ENCODE measurements at places on chromosomes 3 and 15.

- DNase-seq, result no peak
Observed at GRCh38 chr3:22239011-22239410, 488.0 kb upstream of the ZNF385D start.

GRCh38 chr3:13370609-13371008 is 49.5 kb downstream of the NUP210 start:
- no peak for DNase-seq

DNA sequence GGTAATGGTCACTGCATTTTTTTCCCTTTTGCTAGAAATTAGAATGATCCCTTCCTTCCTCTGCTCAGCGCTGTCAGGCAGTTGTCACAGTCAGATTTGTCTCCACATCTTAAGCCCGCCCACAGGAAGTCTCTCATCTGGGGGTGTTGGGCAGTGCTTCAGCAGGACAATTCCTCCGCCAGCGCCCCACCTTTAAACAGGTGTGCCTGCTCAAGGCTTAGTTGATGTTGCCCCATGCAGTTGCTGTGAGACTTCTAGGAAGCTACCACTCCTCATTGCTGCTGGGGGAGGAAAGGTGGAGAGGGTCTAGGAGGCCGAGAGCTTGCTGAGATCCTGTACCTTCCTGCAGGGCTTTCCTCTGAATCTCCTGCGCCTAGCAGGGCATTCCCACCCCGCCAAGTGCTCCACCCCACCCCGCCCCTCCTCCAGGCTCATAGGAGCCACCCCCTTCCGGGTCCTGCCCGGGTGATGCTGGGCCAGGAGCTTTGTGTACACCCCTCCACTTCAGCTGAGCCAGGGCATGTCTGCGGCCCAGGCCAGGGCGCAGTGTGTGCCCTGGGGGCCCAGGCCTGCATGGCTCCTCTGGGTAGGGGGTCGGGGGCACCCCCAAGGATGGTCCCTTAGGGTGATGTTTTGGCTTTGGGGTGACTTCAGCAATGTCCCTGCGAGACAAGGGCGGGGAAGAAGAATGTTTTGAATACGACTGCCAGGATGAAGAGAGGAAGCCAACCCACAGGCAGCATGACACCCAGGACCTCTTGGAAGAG is 68.7 kb downstream of the TRAK1 start:
- DNase-seq, result no peak

GRCh38 chr3:197495059-197495455 is 60.7 kb downstream of the BDH1 start:
- DNase-seq, result no peak

DNA sequence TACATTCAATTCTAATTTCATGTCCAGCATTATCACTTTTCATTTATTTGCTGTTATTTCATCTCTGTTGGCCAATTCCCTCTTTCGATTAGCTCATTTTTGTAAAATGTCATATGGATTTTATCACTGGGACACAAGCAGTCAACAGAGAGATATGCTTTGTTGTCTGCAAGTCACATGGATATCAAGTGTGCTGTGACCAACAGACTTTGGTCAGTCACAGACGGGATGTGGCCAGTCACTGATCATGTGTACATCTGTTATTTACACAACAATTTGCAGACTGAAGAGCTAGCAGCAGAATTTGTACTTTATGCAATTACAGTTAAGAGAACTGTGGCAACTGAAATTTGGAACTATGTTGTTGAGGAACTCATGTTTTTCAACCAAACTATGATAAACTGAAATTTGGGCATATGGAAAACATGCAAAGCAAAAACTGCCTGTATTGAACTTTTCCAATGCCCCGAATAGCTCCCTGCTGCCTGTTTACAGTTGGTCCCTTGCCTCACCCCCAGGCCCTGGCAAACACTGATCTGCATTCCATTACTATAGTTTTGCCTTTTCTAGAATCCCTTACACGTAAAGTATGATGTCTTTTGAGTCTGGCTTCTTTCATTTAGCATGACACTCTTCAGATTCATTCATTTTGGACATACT is 104.4 kb downstream of the RPL22L1 start:
- no peak for DNase-seq

DNA sequence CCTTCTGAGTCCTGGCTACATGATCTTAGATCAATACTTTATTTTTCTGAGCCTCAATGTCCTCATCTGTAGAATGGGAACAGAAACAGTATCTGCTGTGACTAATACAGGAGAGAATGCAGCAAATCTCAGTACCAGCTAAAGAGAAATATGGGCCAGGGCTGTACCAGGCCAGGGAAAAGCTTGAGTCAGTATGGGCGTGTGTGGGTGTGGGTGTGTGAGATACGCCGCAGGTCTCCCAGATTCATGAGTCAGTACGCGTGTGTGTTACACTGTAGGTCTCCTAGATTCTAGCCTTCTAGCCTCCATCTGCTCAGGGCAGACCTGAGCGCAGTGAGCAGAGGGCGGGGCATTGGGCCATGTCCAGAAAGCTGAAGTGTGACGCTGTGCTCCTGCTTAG is 15.2 kb downstream of the GNAI2 start:
- DNase-seq, result no peak

DNA sequence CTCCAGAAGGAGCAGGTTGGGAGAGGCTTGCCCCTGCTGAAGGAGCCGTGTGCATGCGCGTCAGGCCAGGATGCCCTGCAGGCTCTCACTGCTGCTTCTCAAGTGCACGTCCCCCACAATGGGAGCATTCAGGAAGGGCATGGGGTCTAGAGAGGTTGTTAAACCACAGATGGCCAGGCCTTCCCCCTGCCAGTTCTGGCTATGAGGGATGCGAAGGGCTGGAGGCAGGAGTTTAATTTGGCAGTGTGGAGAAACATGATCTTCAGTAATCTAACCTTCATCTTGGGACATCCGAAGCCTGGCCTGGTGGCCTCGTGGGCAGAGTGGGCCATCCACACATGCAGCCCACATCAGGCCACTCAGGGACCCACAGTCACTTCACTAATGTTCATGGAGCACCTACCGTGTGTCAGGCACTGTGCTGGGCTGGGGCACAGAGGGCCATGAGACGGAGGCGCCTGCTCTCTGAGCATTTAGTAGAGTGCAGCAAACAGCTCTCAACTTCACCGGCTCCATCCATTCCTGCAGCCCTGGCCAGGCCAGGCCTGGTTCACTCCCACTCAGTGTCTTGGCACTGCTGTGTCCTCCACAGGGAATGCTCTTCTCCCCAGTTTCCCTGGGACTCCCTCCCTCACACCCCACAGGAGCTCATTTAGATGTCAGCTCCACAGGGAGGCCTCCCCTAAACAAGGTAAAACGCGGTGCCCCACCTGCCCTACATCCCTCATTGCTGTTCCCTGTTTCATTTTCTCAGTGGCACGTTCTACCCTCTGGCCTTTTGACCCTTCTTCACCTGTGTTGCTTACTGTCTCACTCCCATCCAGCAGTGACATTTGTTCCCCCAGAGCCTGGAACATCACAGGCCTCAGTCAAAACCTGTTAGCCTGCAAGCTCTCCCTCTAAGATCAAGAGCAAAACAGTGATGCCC is 4.0 kb downstream of the CFAP100 start:
- no peak for DNase-seq

GRCh38 chr3:41195946-41196345 is 3.4 kb upstream of the CTNNB1 start:
- no peak for DNase-seq

GRCh38 chr3:5001135-5001534 is 21.9 kb downstream of the BHLHE40 start:
- DNase-seq, result no peak

DNA sequence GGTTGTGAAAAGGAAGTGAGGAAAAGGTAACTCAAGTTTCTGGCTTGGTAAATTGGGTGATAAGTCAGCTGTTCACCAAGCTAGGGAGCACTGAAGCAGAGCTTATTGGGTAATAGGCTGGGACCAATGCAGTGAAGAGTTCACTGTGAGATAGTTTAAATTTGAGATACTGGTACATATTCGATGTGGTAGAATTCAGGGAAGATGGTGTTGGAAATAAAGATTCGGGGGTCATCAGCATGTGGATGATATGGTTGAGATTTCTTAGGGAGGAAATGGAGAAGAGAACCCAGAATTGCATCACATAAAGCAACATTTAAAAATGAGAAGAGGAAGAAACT is 16.9 kb downstream of the MME start:
- DNase-seq, result no peak

DNA sequence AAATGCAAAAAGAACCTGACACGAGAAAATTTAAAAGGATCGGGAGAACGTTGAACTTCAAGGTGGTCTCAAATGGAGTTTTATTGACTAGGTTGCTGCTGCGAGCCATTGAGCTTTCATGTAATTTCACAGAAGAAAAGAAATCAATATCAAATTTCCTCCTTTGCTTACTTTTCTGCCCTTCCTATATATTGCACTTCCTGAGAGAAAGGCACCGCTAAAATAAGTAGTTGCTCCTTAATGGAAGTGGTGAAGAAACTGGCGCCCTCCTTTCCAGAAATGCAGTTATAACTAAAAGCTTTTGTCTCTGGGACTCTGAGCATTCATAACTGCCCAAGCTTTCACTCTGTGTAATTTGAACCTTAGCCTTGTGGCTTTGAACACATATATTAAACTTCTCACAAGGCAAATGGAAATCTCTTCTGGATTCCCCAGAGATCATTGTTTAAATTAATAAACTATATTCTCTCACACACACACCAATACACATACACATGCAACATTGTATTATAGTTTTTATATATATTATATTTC is 13.4 kb downstream of the EID1 start:
- DNase-seq, result no peak

GRCh38 chr3:57948080-57948671 is 60.0 kb upstream of the FLNB start:
- DNase-seq, result no peak

DNA sequence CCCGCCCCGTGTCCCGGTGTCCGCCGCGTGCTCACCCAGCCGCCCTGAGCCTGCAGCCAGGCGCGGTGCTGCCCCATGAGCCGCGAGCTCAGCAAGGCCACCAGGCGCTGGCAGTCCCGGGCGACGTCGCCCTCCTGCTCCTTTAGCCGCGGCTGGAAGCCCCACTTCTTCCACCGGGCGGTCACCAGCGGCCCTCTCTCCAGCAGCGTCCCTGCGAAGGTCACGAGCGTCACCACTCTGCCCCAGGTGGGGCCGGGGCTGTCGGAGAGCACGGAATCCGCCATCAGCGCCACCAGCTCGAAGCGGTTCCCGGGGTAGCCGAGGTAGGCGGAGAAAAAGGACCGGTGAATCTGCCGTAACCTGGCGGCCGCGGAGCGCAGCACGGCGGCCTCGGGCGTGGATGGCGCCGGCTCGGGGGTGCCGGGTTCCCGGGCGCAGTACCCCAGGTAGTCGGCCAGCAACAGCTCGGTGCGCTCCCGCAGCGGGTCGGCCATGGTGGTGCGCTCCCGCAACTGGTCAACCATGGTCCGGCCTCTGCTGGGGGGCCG is 298 bp downstream of the BCL2L10 start:
- no peak for DNase-seq

DNA sequence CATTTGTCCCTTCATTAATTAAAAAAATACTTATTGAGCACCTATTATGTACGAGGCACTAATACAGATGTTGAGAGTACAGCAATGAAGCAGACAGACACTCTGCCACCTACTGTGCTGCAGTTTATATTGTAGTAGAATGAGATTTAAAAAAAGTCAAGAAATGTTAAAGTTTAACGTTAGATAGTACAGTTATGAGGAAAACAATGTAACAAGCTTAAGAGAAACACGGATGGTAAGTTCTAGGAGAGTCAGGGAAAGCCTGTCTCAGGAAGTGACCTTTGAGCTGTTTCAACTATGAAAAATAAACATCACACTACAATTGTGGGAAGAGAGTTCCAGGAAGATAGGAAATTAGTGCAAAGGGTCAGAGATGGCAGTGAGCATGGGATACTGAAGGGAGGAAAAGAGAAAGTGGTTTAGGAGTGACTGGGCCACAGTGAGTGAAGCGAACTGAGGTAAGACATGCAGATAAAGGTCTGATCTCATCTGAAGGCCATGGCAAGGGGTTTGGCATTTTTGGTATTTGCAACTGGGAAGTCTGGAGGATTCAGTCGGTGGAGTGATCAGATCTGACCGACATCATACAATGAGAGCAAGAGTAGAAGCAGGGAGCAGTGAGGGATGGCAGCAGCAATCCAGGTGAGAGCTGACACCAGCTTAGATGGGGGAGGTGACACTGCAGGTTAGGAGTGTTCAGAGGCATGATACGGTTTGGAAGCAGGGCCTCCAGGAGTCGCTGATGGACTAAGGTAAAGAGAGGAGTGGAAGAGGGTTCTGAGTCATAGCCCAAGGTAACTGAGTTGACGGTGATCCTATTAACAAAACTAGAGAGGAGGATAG is 28.5 kb downstream of the PLSCR4 start:
- no peak for DNase-seq

- no peak for DNase-seq
Observed at GRCh38 chr15:30041868-30042267, 40.9 kb upstream of the GOLGA8J start.

DNA sequence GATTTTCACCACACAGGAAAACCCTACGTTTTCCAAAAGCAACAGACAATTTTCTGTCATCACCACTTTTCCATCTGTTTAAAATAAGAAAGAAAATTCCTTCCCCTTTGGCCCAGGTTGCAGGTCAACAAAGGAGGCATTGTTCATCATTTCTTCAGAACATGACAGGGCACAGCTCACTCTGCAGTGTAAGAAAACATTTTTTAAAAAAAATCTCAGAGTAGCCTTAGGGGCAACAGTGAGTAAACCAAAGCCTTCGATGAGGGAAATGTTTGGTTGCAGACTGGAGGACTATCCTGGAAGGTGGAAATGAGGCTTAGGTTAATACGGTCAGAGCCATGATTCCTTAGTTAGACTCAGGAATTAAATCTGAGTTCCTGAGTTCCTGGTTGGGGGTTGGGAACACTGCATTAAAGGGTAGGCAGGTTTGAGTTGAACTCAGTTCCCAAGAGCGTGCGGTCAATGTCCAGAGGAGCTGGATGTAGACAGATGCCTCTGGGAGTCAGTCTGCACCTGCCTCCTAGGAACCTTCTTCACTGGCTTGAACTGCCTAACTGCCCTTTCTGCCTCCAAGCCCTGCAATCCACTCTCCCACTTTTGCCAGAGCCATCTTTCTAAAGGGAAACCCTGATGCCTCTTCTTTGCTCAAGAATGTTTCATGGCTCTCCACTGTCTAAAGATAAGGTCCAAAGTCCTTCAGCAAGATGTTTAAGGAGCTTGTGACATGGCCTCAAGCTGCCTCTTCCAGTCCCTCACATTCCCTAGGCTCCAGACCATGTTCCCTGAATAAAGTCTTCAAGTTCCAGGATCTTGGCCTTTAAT is 3.3 kb upstream of the HES1 start:
- DNase-seq, result no peak

- DNase-seq, result no peak
Observed at GRCh38 chr15:89680282-89680873, 1.2 kb upstream of the PLIN1 start.

DNA sequence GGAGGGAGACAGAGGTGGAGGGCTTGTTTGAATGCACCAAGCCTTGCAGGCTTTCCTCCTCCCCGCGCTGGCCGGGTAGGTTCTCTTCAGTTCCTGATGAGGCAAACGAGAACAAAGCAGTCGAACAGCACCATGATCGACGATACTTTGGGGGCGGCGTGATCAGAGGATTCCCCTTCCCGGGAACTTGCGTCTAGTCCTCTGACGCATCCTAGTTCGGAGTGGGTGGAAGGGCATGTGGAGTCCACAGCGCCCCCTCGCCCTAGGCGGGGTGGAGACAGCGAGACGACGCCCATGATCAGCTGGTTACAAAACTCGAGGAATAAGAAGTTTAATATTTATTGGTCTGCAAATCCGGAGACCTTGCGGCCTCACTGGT is 452 bp upstream of the SV2B start:
- no peak for DNase-seq

- no peak for DNase-seq
Observed at GRCh38 chr15:90839187-90840071, 29.0 kb upstream of the FURIN start.
